Lower lobe of right lung (tissue), 2 donors: ENCODE measurements at places on chromosomes 1 and 21.

GRCh38 chr1:117146575-117147340 is 25.2 kb upstream of the TRIM45 start:
- DNase-seq, result no peak

DNA sequence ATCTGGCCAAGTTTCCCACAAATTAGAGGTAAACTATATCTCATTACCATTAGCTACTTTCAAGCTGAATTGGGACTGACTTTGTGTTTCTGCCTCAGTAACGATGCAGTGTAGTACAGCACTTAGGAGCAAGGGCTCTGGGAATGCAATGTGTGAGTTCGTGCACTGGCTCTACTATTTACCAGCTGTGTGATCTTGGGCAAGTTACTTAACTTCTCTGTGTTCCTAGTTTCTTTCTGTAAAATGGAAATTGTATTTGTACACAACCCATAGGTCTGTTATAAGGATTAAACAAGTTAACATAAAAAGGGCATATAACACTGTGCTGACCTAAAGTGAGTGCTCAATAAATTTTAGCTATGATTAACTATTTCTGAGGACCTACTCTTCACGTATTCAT is 65.0 kb upstream of the CSF1 start:
- DNase-seq, result no peak

- DNase-seq, result no peak
These were observed 55.9 kb downstream of the VCAM1 start for GRCh38 chr1:100775483-100775882.

- no peak for DNase-seq
These were observed 84.2 kb downstream of the FAM78B start for GRCh38 chr1:166082601-166083000.

DNA sequence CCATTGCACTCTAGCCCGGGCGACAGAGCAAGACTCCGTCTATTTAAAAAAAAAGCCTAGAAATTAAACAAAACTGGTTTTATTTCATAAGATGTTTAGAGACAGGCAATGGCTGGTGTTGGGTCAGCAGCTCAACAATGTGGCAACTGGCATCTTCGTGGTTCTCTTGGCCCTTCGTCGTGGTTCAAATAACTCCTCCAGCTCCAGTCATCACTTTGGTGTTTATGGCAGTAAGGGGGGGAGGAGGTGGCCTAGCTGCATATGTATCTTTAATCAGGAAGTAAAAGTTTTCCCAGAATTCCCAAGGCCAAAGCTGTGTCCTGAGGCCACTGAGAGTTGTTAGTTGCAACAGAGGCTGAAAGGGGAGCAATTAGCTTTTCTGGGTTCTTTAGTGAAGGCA is 13.0 kb upstream of the LTN1 start:
- DNase-seq, result no peak

GRCh38 chr1:234763367-234763766 is 153.4 kb upstream of the IRF2BP2 start:
- DNase-seq, result no peak

DNA sequence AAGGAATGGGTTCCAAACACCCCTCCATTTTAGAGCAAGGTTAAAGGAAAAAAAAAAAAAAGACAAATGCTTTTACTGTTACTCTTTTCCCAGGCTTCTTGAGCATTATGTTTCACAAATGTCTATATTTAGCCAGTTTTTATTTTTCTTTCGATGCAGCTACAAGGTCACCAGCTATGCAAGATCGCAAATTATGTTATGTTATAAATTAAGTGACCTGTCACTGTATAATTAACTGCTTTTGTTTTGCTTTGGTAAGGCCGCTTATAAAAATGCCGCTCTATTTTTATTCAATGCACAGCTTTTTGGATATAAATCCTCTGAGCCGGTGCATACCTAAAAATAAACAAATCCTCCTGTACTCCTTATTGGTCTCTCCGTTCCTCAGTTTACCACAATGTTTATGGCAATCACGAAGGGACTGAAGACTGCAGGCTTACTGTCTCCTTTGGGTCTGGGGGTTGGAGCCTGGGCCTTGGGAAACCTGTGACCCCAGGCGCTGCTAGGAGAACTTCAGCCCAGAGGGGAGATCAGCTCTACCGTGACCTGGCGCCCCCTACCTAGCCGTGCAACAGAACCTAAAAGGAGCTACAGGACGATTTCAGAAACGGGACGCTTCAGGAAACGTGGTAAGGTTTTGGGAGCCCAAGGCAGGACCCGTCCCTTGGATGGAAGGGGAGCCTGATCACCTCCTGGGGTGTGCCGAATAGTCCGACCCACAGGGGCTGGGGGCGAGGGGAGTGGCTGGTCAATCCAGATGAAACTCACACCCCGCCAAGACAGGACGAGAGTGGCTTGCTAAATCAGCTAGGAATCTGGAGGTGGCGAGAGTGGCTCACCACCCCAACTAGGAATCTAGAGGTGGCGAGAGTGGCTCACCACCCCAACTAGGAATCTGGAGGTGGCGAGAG is 101.2 kb upstream of the CD55 start:
- peak; percentile 51 for DNase-seq
